Activated naive CD4-positive, alpha-beta T cell treated with anti-CD3 and anti-CD28 coated beads, Interleukin-2, amount 10 ng/mL, durations not matched to agents 7 days and 5 days (primary cell): ENCODE measurements at places on chromosomes 7 and 10.
A peak's percentile ranks its signal among the peaks of the same experiment; 100 is the strongest.

- no peaks in the 10 kb centered on the region for H3K27me3 ChIP-seq
- no peaks in the 10 kb centered on the region for H3K4me1 ChIP-seq
- H3K4me3 ChIP-seq: no peak overlapping the region
- no peak overlapping the region for H3K27ac ChIP-seq
- no peaks in the 10 kb centered on the region for H3K36me3 ChIP-seq
These were observed 127.1 kb downstream of the NXPH1 start for GRCh38 chr7:8560501-8560900.

- H3K4me1 ChIP-seq: no peaks in the 10 kb centered on the region
- H3K27me3 ChIP-seq: no peaks in the 10 kb centered on the region
- no peak overlapping the region for H3K4me3 ChIP-seq
- H3K27ac ChIP-seq: no peak overlapping the region
- no peaks in the 10 kb centered on the region for H3K36me3 ChIP-seq
These were observed 13.8 kb upstream of the AKR1B1 start for GRCh38 chr7:134472572-134473244.

DNA sequence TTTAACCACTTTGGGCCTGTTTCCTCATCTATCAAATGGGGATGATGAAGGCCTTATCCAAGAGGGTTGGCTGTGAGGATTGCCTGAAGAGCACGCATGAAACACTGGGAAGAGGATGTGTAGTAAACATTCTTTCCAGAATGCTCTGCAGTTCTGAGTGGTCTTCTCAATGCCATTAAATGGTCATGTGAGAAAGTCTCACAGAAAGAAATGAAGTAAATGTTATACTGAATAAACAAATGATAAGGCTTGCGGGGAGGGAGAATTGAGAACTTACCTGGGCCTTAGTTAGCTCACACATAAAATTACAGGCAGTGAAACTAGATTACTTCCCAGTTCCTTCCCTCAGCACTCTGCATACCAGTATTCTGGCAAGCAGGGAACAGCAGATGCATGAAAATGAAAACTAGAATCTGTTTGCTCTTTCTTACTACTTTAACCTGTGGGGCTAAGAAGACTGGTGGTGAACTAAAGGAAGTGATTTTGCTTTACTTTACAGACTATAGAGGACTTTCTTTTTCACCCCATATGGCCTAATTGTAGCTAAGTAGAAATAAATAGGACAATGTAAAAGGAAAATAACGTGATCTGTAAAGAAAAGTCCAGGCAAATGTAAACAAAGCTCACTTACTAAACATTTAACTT is 135.3 kb upstream of the CCDC6 start:
- no peak overlapping the region for H3K27ac ChIP-seq
- no peaks in the 10 kb centered on the region for H3K27me3 ChIP-seq
- no peaks in the 10 kb centered on the region for H3K4me1 ChIP-seq
- H3K4me3 ChIP-seq: no peak overlapping the region

GRCh38 chr7:104264285-104264684 is 56.5 kb upstream of the ORC5 start:
- H3K36me3 ChIP-seq: no peaks in the 10 kb centered on the region
- H3K4me3 ChIP-seq: no peak overlapping the region
- no peak for DNase-seq
- peaks cover 4% of the 10 kb centered on the region for H3K27me3 ChIP-seq
- no peaks in the 10 kb centered on the region for H3K4me1 ChIP-seq

DNA sequence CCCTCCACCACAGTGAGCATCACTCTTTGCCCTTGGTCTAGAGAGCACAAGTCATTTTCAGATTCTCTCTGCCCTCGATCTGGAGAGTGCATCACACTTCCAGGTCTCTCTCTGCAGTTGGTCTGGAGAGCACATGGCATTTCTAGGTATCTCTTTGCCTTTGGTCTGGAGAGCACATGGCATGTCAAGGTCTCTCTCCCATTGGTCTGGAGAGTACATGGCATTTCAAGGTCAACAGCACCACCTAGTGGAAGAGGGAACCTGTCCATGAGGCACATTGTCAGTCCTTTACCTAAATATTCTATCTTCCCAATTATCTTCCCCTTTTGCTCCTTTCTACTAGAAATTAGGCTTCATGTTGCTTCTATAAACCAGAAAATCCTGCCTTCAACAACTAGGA is 1139.4 kb downstream of the XPNPEP1 start:
- H3K27me3 ChIP-seq: no peaks in the 10 kb centered on the region
- no peaks in the 10 kb centered on the region for H3K36me3 ChIP-seq
- no peak overlapping the region for H3K4me3 ChIP-seq
- H3K4me1 ChIP-seq: no peaks in the 10 kb centered on the region

- peaks cover 8% of the 10 kb centered on the region for H3K4me1 ChIP-seq
- H3K27me3 ChIP-seq: no peaks in the 10 kb centered on the region
- no peak overlapping the region for H3K4me3 ChIP-seq
- peaks cover 43% of the 10 kb centered on the region for H3K36me3 ChIP-seq
- H3K27ac ChIP-seq: no peak overlapping the region
- DNase-seq: peak; percentile 60
These were observed 47.9 kb downstream of the MKI67 start for GRCh38 chr10:128078136-128078969.

GRCh38 chr10:97715259-97715874 is 1.8 kb downstream of the MARVELD1 start:
- no peak overlapping the region for H3K27ac ChIP-seq
- peak overlapping the region; percentile 100 for H3K4me3 ChIP-seq

GRCh38 chr7:7486362-7486761 is 49.3 kb downstream of the COL28A1 start:
- DNase-seq: no peak
- no peaks in the 10 kb centered on the region for H3K4me1 ChIP-seq
- H3K27ac ChIP-seq: no peak overlapping the region

- H3K4me1 ChIP-seq: no peaks in the 10 kb centered on the region
- DNase-seq: no peak
- H3K36me3 ChIP-seq: no peaks in the 10 kb centered on the region
- no peak overlapping the region for H3K4me3 ChIP-seq
These were observed 992.7 kb upstream of the MBL2 start for GRCh38 chr10:53765311-53765710.

DNA sequence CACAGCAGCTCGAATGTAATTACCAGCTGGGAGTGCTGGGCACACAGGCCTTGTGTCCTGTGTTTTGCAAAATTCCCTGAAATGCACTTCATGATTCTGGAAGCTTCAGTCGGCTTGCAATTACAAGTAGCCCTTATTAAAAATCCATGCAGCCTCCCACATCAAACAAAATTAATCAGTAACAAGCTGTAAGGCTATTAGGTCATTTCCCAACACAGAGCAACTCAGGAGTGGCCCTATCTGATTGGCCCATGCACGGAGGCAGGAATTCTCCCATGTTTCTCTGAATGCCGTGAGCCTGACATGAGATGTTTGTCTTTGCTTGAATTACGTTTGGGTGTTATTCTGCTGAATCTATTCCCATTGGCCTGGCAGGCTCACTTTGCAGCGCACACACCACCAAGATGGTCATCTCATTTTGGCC is 36.9 kb downstream of the FOXL3 start:
- no peaks in the 10 kb centered on the region for H3K4me1 ChIP-seq
- DNase-seq: no peak
- H3K36me3 ChIP-seq: no peaks in the 10 kb centered on the region
- H3K4me3 ChIP-seq: no peak overlapping the region

GRCh38 chr10:128777342-128777741 is 651.1 kb upstream of the MKI67 start:
- H3K27ac ChIP-seq: no peak overlapping the region
- no peaks in the 10 kb centered on the region for H3K4me1 ChIP-seq
- no peaks in the 10 kb centered on the region for H3K36me3 ChIP-seq
- H3K4me3 ChIP-seq: no peak overlapping the region
- H3K27me3 ChIP-seq: no peaks in the 10 kb centered on the region
- DNase-seq: no peak

- peaks cover 64% of the 10 kb centered on the region for H3K27me3 ChIP-seq
- DNase-seq: no peak
- no peaks in the 10 kb centered on the region for H3K36me3 ChIP-seq
- H3K27ac ChIP-seq: no peak overlapping the region
- H3K4me3 ChIP-seq: no peak overlapping the region
These were observed 1.6 kb downstream of the INHBA start for GRCh38 chr7:41701068-41701941.

DNA sequence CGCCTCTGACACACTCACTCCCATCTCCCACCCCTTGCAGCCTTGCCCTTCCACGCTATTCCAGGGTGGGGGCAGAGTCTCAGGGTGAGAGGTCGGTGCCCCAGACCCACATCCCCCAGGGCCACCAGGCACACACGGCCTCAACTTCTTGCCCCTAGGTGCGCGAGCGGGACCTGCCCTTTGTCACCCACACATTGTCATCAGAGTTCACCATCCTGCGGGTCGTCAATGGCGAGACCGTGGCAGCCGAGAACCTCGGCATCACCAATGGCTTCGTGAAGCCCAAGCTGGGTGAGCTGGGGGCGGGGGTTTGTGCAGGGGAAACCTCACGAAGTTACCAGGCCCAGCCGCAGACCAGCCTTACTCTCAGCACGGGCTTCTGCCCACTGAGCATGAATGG is 53.3 kb downstream of the CASTOR2 start:
- H3K27me3 ChIP-seq: no peaks in the 10 kb centered on the region
- H3K27ac ChIP-seq: no peak overlapping the region
- H3K4me3 ChIP-seq: no peak overlapping the region
- H3K36me3 ChIP-seq: no peaks in the 10 kb centered on the region

DNA sequence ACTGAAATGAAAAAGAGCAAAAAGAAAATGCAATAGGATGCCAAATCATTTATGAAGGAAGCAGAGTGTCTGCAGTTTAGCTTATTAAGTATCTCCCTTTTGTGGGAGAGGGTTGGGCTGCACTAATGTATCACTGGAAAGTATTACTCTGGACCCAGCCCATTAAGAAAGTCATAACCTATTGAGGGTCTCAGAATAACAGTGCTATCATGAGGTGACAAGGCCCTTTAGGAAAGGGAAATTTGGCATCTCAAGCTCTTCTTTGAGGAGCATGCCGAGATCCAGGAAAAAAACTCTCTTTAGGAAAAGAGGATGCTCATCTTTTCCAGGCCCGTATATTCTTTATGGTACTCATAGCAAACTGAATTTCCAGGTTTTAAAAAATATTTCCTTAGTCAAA is 114.6 kb downstream of the PRKG1 start:
- H3K36me3 ChIP-seq: no peaks in the 10 kb centered on the region
- no peak overlapping the region for H3K27ac ChIP-seq
- H3K4me1 ChIP-seq: no peaks in the 10 kb centered on the region
- H3K27me3 ChIP-seq: no peaks in the 10 kb centered on the region
- DNase-seq: no peak

GRCh38 chr10:62726142-62726541 is 78.4 kb upstream of the ADO start:
- no peak overlapping the region for H3K27ac ChIP-seq
- no peak for DNase-seq
- H3K36me3 ChIP-seq: no peaks in the 10 kb centered on the region

GRCh38 chr10:30917789-30918188 is 113.9 kb downstream of the ZNF438 start:
- no peaks in the 10 kb centered on the region for H3K36me3 ChIP-seq
- no peak overlapping the region for H3K27ac ChIP-seq
- DNase-seq: no peak
- H3K27me3 ChIP-seq: no peaks in the 10 kb centered on the region

- no peak overlapping the region for H3K4me3 ChIP-seq
- no peaks in the 10 kb centered on the region for H3K36me3 ChIP-seq
- DNase-seq: no peak
- no peak overlapping the region for H3K27ac ChIP-seq
- no peaks in the 10 kb centered on the region for H3K27me3 ChIP-seq
These were observed 150.9 kb downstream of the PRKAG2 start for GRCh38 chr7:151725844-151726651.

DNA sequence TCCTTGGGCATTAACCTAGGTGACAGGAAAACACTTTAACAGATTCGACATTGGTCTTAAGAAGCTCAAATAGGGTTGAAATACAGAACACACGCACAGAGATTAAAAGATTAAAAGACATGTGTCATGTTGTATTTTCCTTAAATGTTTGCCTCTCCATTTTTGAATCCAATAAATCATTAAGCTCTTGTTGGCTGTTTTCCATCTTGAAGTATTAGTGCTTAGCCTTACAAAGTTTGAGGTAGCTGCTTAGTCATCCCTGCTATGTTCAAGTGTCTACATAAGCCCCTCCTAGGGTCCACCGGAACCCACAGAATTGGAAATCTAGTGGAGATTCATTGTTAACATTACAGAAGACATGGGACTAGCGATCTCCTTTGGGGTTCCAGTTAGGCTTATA is 12.7 kb upstream of the GJD4 start:
- no peaks in the 10 kb centered on the region for H3K4me1 ChIP-seq
- DNase-seq: no peak
- H3K36me3 ChIP-seq: no peaks in the 10 kb centered on the region
- H3K4me3 ChIP-seq: no peak overlapping the region
- H3K27me3 ChIP-seq: peaks cover under 1% of the 10 kb centered on the region

DNA sequence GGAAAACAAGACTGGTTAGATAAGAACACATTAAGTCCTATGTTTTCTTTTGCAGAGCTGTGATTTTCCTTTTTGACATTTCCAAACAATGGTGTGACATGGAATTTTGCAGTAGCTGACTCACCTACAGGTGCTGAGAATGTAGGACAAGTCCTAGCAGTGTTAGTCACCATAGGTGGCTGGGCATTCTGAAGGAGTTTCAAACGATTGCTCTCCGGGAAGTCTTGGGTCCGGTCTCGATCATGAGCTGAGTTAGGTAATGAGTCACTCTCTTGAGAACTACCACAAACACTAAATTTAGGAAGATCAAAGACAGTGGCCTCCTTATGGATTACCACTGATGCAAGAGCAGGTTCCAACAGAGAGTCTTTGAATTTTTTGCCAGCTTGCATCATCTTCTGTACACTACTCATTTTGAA is 3.6 kb downstream of the FIGNL1 start:
- no peak for DNase-seq
- H3K4me3 ChIP-seq: no peak overlapping the region
- H3K27me3 ChIP-seq: no peaks in the 10 kb centered on the region
- H3K4me1 ChIP-seq: peaks cover 61% of the 10 kb centered on the region

GRCh38 chr7:126424985-126425384 is 827.8 kb downstream of the GRM8 start:
- no peaks in the 10 kb centered on the region for H3K36me3 ChIP-seq
- no peaks in the 10 kb centered on the region for H3K27me3 ChIP-seq
- DNase-seq: no peak
- H3K27ac ChIP-seq: no peak overlapping the region
- H3K4me3 ChIP-seq: no peak overlapping the region
- no peaks in the 10 kb centered on the region for H3K4me1 ChIP-seq

DNA sequence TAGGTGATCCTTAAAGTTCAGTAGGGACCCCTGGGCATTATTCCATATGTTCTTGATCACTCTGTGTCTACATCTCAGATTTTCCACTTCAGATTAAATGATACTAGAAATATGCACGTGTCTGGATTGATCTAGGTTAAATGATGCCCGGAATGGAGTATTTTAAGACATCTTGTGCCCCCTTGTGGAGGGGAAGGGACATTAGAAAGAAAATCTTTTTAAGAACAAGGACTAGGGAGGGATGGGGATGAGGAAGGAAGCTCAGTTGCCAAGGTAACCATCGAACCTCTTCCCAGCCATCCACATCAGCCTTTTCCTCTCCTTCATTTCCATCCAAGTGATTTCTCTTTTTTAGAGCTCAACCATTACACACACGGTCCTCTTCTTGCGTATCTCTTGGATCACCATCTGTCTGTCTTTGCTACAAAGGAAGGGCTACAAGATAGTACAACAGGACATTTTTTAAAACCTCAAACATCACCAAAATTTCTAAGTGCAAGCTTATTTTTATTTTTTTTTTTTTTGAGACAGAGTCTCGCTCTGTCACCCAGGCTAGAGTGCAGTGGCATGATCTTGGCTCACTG is 40.5 kb downstream of the PRSS2 start:
- DNase-seq: peak; percentile 54
- H3K27me3 ChIP-seq: peaks cover 1% of the 10 kb centered on the region
- peaks cover 83% of the 10 kb centered on the region for H3K4me1 ChIP-seq
- H3K27ac ChIP-seq: peak overlapping the region; percentile 100
- H3K36me3 ChIP-seq: peaks cover 4% of the 10 kb centered on the region
